Activated T-helper 17 cell treated with anti-CD3 and anti-CD28 coated beads, Interleukin-2, amount 50 U/mL, for 72 hours (primary cell): ENCODE measurements at places on chromosomes 6 and 20.

GRCh38 chr20:8151372-8151771 lies 19.3 kb downstream of the PLCB1 start:
- ATAC-seq, result peak; percentile 45

DNA sequence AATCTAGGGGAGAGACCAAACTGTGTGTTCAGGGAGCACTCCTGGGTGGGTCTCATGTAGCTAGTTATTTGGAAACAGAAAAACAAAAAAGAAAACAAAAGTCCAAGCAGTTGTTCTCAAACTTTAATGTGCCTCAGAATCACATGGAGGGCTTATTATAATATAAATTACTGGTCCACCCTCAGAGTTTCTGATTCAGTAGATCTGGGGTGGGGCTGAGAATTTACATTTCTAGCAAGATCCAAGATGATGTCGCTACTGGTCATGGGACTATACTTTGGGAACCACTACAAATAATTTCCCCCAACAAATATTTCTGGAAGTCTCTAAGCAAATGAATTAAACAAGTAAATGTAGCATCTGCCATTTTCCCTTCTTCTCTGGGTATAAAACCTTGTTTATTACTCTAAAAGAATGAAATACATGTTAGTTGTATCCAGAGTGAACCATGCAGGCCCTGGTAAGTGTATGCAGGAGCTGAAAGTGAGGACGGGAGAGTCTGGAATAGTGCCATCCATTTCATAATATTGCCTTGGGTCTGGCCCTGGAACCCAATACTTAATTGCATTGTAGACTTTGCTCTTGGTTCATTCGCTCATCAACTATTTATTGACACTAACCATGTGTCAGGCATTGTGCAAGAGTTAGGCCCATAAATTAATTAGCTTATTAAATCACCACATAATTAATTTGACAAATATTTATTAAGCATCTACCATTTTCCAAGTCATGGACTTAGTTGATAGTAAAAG lies 490.8 kb downstream of the EPM2A start:
- ATAC-seq, result no peak

GRCh38 chr6:109865968-109866367 lies 112.1 kb upstream of the GPR6 start:
- ATAC-seq, result no peak

- no peak for ATAC-seq
Measured at GRCh38 chr20:10131732-10132345, 86.8 kb upstream of the SNAP25 start.

DNA sequence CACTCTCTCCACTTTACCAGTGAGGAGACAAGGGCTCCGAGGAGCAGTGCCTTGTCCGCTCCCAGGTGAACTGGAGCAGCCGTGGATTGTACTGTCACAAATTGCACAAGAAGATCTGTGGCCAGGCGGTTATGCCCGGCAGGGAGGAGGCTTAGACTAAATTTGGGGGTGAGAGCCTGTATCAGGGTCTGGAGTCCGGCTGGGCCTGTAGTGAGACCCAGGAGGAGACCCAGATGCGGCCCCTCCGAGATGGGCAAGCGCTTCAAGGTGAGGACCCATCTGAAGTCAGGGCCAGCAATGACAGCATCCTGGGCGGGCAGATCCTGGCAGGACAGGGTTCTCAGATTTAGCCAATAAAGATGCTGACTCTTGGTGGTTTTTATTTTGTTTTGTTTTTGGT lies 27.6 kb downstream of the BANF2 start:
- no peak for ATAC-seq

DNA sequence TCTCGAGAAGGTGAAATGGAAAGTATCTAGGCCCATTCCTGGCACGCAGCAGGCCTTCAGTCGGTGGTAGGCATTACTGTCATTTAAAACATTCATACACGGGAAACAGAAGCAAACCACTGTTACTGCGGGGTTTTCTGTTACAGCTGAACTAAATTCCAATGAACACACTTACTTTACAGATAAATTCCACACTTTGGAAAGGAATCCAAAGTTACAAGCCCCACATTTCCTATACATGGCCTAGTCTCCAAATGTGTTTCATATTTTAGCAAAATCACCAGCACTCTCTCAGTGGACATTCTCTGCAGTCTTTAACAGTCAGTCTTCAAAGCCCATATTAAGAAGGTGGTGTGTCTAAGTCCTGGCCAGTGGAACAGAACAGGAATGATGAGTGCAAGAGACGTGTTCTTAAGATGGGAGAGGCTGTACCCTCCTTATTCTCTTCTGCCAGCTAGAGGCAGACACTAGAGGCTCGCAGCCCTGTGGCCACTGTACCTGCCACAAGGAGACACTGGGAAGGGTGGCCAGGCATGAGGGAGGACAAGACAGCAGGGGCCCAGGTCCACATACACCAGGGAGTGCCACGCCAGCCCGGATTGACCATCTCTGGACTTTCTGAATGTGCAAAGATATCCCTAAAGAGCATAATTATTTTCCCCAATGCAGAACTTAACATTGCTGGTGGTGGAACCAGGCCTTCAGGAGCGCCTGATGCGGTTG lies 76.4 kb downstream of the CDC5L start:
- no peak for ATAC-seq

- no peak for ATAC-seq
Measured at GRCh38 chr20:50141018-50141675, 12.4 kb downstream of the PEDS1 start.

DNA sequence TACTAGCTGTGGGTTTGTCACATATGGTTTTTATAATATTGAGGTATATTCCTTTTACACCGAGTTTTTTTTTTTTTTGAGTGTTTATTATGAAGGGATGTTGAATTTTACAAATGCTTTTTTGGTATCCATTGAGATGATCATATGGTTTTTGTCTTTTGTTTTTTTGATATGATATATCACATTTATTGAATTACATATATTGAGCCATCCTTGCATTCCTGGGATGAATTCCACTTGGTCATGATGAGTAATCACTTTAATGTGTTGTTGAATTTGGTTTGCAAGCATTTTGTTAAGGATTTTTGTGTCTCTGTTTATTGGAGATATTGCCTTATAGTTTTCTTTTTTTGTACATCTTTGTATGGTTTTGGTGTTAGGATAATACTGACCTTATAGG lies 3.3 kb upstream of the ZNF337 start:
- ATAC-seq, result no peak

DNA sequence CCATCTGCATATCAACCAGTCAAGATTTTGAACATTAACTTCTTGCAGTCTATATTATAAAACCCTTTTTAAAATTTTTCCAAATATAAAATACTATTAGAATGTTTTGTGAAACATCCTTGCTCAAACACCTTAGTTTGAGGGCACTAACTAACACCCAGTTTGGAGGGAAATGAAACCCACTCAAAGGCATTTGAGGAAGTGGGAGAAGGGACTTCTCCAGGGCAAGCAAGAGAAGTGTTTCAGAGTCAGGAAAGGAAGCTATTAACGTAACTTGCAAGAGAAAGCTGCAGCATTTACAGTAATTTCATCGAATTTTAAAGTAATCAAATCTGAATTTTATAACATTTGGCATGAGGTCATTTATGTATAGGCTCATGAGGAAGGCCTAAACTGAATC lies 21.3 kb downstream of the MTFR2 start:
- no peak for ATAC-seq

DNA sequence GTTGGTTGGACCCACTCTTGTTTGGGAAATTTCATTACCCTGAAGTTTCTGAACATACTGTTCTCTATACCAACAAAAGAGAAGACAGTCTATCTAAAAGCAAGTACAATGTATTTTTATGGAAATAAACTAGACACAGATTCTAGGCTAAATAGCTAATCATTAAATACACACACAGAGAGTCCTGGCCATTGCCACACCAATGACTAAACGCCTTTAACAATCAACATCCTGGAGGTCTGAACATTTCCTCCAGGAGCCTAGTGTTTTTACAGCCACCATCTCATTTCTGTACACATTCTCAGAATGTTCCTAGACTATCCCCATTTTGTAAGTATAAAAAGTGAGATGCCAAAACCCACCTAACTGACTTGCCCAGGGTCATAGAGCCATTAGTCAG lies 141.6 kb upstream of the RREB1 start:
- ATAC-seq, result no peak

- ATAC-seq, result no peak
Measured at GRCh38 chr6:85115376-85115775, 334.5 kb upstream of the NT5E start.

DNA sequence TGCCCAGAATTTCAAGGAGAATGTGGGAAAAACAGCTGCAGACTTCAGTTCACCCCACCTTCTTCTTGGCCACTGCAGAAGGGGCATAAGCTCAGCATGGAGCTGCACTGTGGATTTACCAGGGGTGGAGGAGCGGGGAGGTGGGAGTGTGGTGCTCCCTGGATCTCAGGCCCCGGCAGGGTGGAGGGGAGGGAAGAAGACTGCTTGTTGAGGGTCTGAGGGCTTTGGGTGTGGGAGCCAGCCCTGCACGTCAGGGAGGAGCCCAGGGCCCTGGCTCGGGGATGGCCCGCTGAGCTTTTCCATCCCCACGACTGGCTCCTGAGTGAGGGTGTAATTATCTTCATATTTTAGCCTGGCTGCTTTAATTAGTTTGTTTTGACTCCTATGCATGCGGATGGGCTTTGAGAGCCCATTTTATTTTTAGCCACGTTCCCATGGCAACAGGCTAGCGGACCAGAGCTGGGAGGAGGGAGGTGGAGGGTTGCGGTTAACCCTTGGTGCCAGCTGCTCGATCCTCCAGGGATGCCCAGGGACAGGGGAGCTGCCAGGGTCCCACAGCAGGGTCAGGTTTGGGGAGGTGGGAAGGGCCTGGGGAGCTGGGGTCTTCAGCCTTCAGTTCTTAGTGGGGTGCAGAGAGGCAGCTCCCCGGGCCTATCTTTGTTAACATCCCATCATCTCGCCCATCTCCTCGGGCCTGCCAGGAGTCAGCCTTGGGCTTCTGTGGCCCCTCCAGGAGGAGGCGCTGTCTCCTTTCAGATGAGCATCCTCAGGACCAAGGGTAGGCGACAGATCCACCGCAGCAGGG lies 68.2 kb downstream of the RAB44 start:
- peak; percentile 82 for ATAC-seq

DNA sequence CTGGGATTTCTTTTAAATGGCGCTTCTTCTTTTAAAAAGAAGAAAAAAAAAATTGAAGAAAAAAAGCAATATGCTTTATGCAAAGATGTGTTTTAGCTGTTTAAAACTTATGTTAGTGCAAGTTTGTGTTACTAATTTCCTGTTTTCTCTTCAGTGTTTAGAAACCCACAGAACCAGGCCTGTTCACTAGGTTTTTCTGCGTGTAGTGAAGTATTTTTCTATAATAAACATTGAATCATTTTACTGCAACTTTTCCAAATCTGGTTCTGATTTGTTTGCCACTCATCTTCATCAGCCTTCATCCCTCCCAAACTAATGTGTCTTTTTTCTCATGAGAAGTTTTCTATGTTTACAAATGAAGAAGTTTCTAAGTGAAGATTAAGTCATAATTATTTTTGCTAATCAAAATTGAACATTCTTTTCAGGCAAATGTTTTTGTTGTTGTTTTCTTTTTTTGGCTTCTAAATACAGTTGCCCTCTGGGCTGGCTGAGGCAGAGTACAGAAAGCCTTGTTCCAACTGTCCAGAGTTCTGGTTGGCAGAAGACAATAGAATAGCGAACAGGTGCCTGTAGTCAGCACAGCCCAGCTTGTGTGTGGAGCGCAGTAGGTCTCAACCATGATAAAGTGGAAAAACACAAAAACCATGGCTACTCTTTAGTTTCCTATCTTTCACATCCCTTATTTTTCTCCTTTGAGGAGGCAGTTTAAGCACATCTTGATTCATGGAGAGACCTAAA lies 14.5 kb downstream of the ZNF76 start:
- no peak for ATAC-seq

- ATAC-seq, result no peak
Measured at GRCh38 chr6:118216751-118217150, 309.7 kb downstream of the SLC35F1 start.

DNA sequence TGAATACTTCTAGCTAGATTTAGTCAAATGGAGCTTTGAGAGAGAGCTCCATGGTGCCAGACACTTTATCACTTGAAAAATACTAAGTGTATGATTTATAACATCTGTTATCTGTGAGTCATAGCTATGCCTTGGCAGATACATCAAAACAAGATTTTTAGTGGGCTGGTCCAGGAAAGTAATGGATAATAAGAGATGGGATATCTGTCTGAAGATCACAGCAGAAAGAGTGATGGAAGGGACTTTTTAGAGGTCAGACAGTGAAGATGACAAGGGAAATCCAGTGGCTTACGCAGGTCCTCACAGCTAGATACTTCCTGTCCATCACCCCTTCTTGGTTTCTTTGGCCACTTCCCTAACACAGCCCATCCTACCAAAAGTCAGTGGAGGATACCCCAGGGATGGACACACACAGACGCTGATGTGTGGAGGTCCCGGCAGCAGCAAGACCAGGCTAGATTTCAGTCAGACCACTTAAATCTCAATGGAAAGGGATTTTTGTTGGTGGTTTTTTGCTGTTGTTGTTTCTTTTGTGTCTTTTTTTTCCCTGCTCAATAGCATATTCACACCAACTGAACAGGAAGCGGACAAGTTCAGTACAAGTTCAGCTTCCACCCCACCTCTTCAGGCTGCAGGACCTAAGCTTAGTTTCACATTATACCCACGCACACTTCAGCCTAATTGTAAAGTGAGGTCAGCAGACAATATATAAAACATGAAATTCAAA lies 209.3 kb downstream of the ALDH8A1 start:
- no peak for ATAC-seq

GRCh38 chr20:53668992-53669391 lies 75.4 kb upstream of the ZNF217 start:
- no peak for ATAC-seq

DNA sequence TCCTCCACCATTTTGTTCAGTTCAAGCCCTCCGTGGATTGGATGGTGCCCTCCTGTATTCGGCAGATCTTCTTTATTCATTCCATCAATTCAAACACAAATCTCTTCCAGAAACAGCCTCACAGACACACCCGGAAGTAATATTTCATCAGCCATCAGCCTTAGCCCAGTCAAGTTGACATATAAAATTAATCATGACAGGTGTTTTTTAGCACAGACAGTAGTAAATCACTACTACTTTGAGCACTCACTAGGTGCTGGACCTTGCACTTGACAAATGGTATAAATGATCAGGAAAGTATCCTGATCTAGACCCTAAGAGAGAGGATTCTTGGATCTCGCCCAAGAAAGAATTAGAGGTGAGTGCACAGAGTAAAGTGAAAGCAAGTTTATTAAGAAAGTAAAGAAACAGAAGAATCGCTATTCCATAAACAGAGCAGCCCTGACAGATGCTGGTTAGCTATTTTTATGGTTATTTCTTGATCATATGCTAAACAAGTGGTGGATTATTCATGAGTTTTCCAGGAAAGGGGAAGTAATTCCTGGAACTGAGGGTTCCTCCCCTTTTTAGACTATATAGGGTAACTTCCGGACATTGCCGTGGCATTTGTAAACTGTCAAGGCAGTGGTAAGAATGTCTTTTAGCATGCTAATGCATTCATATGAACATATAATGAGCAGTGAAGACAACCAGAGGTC lies 194.6 kb upstream of the LAMP5 start:
- ATAC-seq, result no peak

- ATAC-seq, result no peak
Measured at GRCh38 chr6:154847318-154847717, 114.1 kb downstream of the SCAF8 start.

- ATAC-seq, result no peak
Measured at GRCh38 chr20:62331347-62331746, 28.6 kb downstream of the ADRM1 start.
